ENCODE measurements at places on chromosomes 2 and 18.
A peak's percentile ranks its signal among the peaks of the same experiment; 100 is the strongest.

- DNase-seq = peak; percentile 88
These were observed 32.8 kb upstream of the IL1B start for GRCh38 chr2:112869258-112869842.

GRCh38 chr2:153478289-153479261 is at the start of gene RPRM:
TSS of gene RPRM (minus strand) at chr2:153478762. CDS start at chr2:153478565, 197 bp downstream.
- peak; percentile 45 for DNase-seq

- no peak for DNase-seq
These were observed 61.1 kb downstream of the ASB1 start for GRCh38 chr2:238487652-238488346.

DNA sequence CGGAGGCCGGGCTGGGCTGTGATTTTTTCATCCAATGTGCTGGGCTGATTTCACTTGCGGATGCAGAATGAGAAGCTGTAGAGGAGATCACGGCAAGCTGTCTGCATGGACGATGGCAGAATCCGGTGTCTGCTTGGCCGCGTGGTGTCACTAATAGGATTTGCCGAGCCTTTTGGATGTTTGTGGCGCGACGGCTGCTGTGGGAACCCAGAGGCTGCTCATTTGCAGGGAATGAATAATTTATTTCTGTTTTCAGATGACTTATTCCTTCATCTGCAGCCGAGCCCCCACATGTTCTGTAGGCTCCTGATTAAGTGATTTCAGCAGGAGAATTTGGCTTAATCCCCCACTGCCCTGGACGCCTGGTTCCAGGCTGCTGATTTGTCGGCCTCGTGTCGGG is 62.6 kb downstream of the ODC1 start:
- DNase-seq = no peak

- peak; percentile 27 for DNase-seq
These were observed 39.8 kb upstream of the AAK1 start for GRCh38 chr2:69683170-69683971.

GRCh38 chr2:17813010-17813741 is 3.1 kb upstream of the MSGN1 start:
- no peak for DNase-seq
